ENCODE measurements at places on chromosomes 13 and 19. TPM values are rescaled to one million over a fixed set of nuclear protein-coding genes. Genes with fewer than 3 reads are reported as not detected.

Gene ZNF302
- total RNA-seq, result 6.3 TPM

Gene DENND1C
- total RNA-seq, result not detected

Gene TNFRSF19
- under 0.01 TPM for total RNA-seq

Gene UGGT2
- 16.6 TPM for total RNA-seq

Gene KLK15
- total RNA-seq, result not detected

Gene TMEM38A
- total RNA-seq, result 0.20 TPM

Gene OLFM2
- not detected for total RNA-seq

Gene ZNF493
- total RNA-seq, result 1.1 TPM

Gene CEACAM8
- not detected for total RNA-seq

Gene ZNF154
- total RNA-seq, result 0.34 TPM

Gene SERP2
- total RNA-seq, result 0.25 TPM

Gene THSD8
- not detected for total RNA-seq

Gene IL4I1
- total RNA-seq, result 24.2 TPM

Gene GPALPP1
- 23.5 TPM for total RNA-seq

Gene TEX101
- not detected for total RNA-seq

Gene FPR3
- total RNA-seq, result not detected

Gene PLPPR3
- total RNA-seq, result 0.25 TPM

Gene ANGPTL8
- not detected for total RNA-seq

Gene CCDC70
- total RNA-seq, result 0.54 TPM

Gene FAM216B
- total RNA-seq, result not detected

Gene MRPS31
- total RNA-seq, result 20.6 TPM

Gene LIM2
- not detected for total RNA-seq

Gene LIN7B
- 5.3 TPM for total RNA-seq

Gene DOCK6
- total RNA-seq, result 124 TPM

Gene LYPD5
- total RNA-seq, result 3.9 TPM

Gene DAPK3
- 97.1 TPM for total RNA-seq

Gene SELENOV
- total RNA-seq, result not detected

Gene SLC8A2
- total RNA-seq, result not detected

Gene TECR
- total RNA-seq, result 56.9 TPM

Gene LSM4
- total RNA-seq, result 333 TPM

Gene UBE2L5
- total RNA-seq, result not detected

Gene CEACAM7
- total RNA-seq, result not detected

Gene KIR3DL2
- total RNA-seq, result not detected

Gene C1QTNF9
- total RNA-seq, result not detected

Gene KLK14
- not detected for total RNA-seq

Gene PGLYRP1
- total RNA-seq, result not detected

Gene IZUMO4
- total RNA-seq, result 0.20 TPM

Gene C13orf46
- 0.05 TPM for total RNA-seq

Gene NCAN
- total RNA-seq, result not detected

Gene CYP4F12
- total RNA-seq, result not detected
